SW 1271 (cell line): ENCODE measurements at places on chromosomes 12 and 14.
A peak's percentile ranks its signal among the peaks of the same experiment; 100 is the strongest.

DNA sequence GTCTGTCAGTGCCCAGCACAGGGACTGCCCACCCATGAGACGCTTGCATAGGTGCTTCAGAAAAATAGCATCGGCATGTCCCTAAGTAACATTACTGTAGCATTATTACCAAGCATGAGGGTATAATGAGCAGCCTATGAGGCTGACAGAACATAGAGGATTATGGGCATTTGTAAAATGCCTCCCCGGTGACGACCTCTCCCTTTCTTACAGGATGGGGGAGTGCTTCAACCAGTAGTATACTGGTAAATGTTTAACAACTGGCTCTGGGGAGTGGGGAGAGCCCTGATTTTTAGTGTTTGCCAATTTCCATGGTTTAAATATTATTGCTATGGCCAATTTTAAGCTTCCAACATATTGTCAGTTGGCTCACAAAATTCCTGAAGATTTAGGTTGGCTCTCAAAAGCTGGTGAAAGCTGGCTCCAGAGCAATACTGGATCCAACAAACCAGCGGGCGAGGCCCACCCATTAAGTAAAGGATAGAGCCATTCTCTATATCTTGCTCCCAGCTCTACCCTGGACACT, 104.5 kb downstream of the ETNK1 start:
- DNase-seq: no peak

DNA sequence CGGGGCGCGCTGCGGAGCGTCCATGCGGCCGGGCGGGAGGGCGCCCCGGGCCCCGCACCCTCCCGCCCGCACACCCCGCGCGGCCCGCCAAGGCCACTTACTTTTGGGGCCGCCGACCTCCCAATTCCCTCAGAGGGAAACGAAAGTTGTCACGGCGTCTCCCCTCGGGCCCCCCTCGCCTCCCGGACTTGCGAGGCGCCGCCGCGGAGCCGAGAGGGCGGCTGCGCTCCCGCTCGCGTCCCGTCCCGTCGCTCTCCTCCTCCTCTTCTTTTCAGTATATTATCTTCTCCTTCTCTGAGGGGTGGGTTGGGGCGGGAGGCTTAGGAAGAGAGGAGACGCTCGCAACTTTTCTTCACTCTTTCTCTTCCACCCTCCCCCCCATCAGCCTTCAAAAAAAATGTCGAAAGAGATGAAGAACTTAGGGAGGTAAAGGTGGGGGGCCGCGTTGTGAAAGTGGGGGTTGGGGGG, 613 bp downstream of the DUSP16 start:
- DNase-seq: peak; percentile 44

GRCh38 chr12:109743076-109743910, 29.7 kb downstream of the FAM222A start:
- no peak for DNase-seq

- DNase-seq: no peak
These were observed 19.3 kb upstream of the ST8SIA1 start for GRCh38 chr12:22353615-22354325.

DNA sequence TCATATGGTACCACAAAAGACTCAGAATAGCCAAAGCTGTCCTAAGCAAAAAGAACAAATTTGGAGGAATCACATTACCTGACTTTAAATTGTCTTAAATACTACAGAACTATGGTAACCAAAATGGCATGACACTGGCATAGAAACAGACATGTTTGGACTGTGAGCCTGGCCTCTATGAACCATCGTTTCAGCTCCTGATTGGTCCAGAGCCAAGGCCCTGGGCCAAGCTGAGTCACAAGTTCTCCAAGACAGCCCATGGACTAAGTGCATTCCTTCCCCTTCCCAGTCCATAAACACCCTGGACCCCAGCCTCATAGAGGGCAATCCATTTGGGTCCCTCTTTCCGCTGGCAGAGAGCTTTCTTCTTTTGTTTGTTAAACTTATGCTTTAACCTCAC, 12.1 kb upstream of the PRR4 start:
- no peak for DNase-seq

- no peak for DNase-seq
These were observed 19.6 kb upstream of the LRP1-AS start for GRCh38 chr12:57166971-57167371.

- no peak for DNase-seq
These were observed 16.0 kb upstream of the AQP2 start for GRCh38 chr12:49934505-49934904.

- no peak for DNase-seq
These were observed 27.2 kb downstream of the PROX2 start for GRCh38 chr14:74848768-74849167.

DNA sequence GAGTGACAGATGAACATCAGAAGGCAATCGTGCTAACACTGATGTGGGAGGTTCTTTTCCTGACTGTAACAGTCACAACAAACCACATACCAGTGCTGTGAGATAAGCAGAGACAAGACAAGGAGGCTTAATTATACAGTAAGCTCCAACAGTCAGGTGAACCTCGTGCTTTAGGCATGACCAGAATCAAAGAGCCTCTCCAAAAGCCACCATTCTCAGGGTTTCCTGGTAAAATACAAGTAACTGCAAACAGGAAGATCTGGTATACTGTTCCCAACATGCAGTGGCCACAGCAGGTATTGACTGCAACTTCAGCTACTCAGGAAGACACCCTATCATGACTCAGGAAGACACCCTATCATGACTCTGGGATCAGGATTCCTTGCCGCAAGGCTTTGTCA, 47.3 kb upstream of the GTF2A1 start:
- DNase-seq: no peak

GRCh38 chr12:110687396-110688169, 1.3 kb downstream of the HVCN1 start:
- DNase-seq: no peak

GRCh38 chr12:42673535-42673934, 84.0 kb upstream of the PRICKLE1 start:
- no peak for DNase-seq

DNA sequence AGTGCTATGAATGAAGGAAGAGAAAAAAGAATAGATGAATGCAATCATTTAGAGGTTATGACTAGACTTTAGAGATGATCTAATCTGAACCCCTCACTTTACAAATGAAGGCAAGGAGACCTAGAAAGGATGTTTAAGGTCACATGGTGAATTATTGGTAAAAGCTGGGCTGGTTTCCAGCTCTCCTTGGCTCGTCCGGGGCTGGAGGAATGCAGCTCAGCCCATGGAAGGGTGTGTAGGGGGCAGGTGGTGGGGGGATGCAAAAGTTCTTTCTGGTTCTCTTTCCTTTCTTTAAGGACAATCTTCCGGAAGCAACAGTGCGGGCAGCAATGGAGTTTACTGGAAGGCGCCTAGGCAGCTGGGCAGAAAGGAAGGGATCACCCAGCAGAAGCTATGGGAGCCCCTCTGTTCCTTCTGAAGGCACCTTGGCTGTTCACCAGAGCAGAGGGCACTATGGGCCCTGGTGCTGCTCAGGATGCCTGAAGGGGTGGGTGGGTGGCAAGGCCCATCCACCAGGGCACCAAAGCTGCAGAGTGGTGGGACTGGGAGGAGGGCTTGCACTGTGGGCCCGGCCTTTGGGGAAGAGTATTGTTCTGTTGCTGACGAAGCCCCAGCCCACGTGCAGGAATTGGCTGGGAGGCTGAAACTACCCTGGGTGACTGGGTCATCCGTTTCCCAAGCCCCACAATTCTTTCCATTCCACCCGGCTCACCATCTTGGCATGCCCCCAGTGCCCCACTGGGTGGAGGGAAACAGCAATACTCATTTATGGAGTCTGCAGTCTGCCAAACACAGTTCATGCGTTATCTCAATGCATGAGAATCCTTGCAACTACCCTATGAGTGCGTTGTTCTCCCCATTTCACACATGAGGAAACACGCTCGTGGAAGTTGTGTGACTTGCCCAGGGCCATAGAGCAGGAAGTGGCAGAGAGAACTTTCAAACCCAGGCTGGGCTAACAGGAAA, 78.2 kb downstream of the IRF2BPL start:
- DNase-seq: no peak

- no peak for DNase-seq
These were observed 11.7 kb downstream of the TUBA1C start for GRCh38 chr12:49276304-49277290.

GRCh38 chr12:87924149-87924548, 105.1 kb downstream of the C12orf50 start:
- no peak for DNase-seq

DNA sequence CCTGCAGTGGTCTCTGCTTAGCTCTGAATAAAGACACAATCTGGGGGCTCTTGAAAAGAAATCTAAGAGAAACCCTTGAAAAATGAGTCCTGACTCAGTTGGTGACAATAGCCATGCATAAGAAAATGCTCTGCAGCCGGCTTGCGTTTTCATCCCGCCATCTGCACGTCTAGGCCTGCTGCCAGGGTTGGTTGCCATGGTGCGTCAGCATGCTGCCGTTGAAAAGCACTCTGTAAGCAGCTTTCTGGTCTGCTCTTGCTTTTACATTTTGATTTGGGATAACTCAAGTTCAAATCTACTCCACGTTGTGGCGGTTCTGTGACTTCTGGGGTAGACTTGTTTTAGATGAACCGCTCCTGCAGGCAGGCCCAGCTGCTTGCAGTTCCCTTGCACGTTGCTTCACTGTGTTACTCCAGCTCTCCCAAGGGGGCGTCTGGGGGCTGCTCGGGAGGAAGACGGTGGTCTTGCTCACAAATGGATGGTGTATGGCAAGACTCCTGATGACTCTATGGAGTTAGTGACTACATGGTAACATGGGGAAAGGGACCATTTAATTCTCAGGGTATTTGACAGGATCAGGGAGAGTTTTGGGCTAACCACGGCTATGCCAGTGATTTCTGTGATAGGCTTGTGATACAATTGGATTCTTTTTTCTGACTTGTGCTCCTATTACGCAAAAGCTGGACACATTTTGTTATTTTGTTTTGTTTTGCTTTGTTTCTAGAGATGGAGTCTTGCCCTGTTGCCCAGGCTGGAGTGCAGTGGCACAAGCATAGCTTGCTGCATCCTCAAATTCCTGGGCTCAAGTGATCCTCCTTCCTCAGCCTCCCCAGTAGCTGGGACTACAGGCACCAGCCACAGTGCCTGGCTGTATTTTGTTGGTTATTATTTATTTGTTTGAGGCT, 15.8 kb downstream of the WNT5B start:
- DNase-seq: no peak

- no peak for DNase-seq
These were observed 140.1 kb downstream of the ALG10B start for GRCh38 chr12:38456537-38457120.

DNA sequence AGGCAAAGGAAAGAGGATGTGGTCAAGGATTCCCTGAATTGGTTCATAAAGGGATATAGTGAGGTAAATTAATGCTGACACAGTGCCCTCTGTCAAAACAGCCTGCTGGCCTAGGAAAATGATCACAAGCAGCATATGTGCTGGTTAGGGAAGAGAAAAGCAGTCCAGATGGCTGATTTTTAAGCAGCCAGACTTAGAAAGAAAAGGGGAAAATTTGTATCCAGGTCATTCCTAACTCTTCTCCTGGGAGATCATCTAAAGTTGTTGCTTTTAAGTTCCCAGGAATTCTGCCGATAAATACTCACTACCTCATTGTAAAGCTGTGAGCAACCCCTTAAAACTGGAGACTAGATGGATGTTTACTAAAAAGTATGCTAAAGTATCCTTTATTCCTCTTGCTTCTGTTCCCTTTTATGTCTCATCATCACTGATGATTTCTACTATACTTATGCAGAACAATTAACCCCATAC, 46.4 kb upstream of the CNOT2 start:
- no peak for DNase-seq

DNA sequence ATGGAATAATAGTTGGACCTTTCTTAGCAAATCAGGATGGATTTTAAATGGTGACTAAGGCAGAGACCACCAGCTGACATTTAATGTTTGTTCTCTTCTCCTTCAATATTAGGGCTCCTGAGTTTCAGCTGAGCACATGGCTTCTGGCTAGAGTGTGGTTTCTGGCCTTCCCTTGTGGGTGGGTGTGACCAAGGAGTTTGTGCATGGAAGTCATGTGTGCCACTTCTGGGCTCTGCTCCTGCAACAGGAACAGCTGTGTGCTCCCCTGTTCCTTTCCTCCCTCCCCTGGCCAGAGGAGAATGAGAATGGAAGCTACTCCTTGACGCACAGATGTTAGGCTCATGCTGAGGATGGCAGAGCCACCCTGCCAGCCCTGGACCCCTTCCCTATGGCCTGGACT, 44.2 kb downstream of the CCDC175 start:
- no peak for DNase-seq

GRCh38 chr12:55699471-55700055, 8.1 kb downstream of the ITGA7 start:
- DNase-seq: no peak

- DNase-seq: no peak
These were observed 80.2 kb downstream of the VCPKMT start for GRCh38 chr14:50036211-50036610.

- peak; percentile 32 for DNase-seq
These were observed 1346.4 kb downstream of the TMEM121 start for GRCh38 chr14:106872611-106873446.

- DNase-seq: no peak
These were observed 41.8 kb upstream of the PPP2R5C start for GRCh38 chr14:101719708-101720107.

DNA sequence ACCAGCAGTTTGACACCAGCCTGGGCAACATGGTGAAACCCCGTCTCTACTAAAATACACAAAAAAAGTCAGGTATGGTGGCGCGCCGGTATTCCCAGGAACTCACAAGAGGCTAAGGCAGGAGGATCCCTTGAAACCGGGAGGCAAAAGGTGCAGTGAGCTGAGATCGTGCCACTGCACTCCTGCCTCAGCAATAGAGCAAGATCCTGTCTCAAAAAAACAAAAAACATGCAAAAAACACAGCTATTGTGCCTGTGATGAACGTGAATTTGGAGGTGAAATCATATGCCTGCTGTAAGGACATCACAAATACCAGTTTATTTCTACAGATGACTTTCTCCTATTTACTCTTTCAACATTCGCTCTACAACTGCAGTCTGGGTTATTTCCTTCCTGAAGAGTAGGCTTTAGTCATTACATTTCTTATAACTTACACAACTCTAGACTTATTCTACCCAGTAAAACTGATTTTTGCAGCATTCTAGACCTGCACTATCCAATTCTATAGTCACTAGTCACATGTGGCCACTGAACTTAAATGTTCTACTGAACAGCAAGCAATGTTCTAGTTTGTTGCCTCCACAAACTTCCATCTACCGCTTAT, 48.3 kb downstream of the HNRNPC start:
- DNase-seq: no peak

DNA sequence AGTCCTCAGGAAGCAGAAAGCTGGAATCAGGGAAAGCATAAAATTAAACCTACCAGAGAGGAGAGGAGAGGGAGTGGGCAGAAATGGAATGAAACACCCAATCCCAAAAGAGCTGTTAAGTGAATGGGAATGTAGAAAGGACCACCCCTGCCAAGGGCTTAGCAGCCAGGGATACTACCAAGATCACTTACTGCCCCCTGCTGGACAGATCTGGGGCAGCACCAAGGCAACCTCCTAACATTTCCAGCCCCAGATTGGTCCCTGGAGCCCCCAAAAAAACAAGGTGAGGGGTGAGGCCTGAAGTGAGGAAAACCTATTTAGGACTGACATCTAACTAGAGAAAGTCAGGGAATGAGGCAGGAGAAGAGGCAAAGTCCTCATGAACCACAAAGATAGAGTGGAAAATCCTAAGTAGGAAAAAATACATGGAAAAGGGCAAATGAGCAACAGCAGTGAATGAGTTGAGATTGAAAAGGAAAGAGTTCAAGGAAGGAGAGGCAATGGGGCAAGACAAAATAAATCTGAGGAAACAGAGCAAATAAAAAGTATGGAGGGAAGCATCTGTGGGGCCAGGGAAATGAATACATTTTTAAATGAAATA, 11.2 kb upstream of the FKBP11 start:
- DNase-seq: no peak

- no peak for DNase-seq
These were observed 24.1 kb downstream of the NUP37 start for GRCh38 chr12:102095677-102096263.
